ENCODE measurements at places on chromosomes 2 and 18. TPM values are rescaled to one million over a fixed set of nuclear protein-coding genes. Genes with fewer than 3 reads are reported as not detected.

Gene CHRNG
- total RNA-seq = not detected

DNA sequence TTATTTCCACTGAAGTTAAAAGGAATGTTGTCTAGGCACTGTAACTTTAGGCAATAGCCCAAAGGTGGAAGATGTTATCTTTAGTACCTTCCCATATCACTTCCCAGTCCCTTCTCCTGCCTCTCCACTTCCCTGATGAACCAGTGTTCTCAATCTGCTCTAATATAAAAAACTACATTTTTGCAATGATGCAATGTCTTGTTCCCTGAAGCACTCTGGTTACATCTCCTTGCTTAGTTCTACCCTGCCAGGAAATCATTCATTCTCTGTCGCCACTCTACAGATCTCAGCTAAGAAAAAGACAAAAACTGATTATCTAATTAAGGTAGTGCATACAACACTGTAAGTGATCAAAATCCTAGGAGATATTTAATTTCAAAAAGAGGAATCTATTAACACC, 71.3 kb downstream of the BAZ2B start:
- no peak for DNase-seq

- DNase-seq = no peak
Observed at GRCh38 chr2:112109278-112109677, 28.9 kb upstream of the FBLN7 start.

DNA sequence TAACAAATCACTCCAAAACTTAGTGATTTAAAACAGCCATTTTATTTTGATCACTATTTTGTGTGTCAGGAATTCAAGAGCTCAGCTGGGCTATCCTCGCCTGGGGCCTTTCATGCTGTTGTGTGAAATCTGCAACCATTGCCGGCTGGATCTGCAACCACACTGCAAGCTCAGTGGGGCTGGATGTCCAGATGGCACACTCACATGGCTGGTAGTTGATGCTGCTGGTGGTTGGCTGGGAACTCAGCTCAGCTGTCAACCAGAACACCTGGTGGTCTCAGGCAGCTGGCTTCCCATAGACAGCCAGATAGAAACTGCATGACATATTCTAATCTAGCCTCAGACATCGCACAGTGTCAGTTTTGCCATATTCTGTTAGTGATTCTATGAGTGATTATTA, 30.6 kb upstream of the AP1S3 start:
- no peak for DNase-seq

DNA sequence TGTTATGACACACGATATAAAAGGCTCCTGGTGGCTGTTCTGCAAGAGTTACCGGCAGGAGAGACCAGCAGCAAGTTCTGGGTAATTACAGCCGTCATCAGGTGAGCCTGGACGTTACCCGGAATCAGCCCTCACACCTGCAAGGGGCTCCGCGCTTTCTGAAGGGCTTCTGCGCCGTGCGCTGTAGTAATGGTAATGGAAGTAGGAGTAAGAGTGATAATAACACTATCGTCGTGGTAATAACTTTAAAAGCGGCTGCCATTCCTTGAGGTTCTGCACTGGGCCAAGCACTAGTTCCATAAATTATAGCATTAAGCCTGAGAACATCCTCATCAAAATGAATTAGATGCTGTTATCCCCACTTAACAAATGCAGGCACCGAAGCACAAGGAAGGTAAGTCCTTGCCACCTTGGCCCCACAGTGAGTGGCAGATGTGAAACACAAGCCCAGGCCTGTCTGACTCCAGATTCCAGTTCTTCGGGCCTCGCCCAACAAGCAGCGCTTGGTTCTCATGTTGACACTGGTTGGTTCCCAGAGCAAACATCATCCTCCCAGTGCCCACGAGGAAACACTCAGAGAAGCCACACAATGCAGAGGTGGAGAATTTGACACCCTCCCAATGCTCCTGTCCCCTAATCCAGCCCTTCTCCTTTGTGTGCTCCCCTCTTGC, 205.2 kb downstream of the EIPR1 start:
- DNase-seq = no peak

GRCh38 chr18:11260961-11261461, 111.6 kb upstream of the PIEZO2 start:
- no peak for DNase-seq

DNA sequence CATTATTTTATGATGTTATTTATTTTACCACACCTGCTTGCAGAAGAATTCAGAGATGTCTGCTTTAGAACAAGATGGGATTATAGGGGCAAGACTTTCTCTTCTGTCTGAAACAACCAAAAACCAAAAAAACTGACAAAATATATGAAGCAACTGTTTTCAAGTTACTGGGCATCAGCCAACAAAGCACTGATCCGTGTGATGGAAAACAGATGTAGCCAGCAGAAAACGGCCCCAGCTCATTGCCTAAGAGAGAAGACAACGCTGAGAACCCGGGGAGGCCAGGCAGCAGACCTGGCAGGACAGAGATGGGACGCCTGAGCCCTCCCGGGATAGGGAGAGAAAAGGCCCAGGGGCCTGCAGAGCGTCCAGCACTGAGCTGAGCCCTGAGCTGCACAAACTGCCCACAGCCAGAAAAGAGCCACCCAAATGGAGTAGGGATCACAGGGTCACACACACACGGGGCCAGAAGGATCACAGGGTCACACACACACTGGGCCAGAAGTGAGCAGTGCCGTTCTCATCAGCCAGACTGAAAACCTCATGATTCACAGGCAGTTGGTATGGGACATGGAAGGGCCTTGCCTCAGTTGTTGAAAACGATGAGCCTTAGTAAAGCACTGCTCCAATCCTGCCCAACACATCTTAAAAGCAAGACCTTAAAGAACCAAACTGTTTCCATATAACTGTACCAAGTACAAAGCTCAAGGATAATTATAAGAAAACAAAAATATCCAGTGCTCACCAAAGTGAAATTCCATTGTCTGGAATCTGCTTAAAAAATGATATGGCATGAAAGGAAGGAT, 12.1 kb downstream of the PXDN start:
- peak; percentile 99 for DNase-seq

All from RPMI7951 (cell line).